ENCODE measurements at places on chromosomes 7 and 10.

- DNase-seq, result no peak
Observed at GRCh38 chr7:26900251-26900650, 35.9 kb upstream of the SKAP2 start.

DNA sequence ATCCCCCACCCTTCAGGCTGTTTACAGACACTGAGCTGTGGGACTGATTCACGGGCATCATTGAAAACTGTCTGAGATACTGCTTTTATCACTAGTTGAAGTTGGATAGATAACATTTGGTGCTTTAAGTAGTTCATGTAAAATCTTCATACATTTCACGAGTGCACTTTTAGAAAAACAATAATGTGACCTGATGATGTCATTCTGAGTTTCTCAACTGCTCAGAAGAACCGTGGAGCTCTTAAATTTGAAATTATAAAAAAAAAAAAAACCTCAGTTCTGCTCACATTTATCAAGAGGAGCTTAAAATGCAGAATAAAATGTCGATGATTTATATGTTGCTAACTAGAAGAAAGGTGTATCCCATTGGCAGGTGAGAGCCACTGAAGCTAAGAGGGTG is 81.5 kb downstream of the GALNT11 start:
- DNase-seq, result no peak

GRCh38 chr10:103648636-103649532 is 155.4 kb downstream of the NEURL1 start:
- peak; percentile 69 for DNase-seq

DNA sequence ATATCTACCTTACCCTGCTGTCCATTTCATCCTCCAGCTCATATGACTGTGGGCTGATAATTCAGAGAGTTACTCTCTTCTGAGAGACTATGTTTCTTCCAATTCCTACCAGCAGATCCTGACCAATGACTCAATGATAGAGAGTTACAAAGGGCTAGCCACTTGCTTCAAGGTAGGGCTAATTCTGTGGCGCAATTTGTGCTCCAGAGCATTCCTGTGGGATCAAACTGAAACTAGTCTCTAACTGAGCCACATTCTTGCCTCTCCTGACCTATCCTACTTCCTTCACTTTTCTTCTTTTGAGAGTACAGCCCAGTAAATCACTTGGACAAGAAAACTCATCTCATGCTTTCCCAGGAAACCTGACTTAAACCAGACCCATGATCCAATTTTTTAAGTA is 17.9 kb upstream of the ASZ1 start:
- DNase-seq, result no peak

DNA sequence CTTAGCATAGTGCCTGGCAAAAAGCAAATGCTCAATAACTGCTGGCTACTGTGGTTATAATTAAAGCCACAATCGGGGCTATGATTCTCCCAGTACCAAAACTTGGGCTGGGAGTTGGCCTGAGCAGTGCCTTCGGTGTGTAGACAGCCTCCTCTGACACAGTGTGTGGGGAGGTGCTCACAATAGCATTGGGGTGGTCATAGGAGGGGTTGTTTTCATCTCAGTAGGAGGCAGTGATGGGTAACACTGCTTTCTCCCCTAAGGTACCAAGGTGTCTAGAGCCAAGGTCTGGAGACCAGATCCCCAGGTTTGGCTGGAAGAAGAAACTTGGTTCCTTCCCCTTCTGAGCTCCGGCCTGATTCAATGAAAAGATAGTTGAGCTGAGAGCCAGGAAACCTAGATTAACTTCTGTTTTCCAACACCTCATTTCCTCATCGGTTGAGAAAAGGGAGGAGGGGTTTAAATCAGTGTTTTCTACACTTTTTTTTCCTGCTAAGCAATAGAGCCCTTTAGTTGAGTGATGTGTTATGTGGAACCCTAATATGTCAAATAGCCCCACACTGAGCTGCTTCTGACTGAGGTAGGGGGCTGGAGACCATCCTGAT is 68.2 kb downstream of the LRMDA start:
- DNase-seq, result no peak

DNA sequence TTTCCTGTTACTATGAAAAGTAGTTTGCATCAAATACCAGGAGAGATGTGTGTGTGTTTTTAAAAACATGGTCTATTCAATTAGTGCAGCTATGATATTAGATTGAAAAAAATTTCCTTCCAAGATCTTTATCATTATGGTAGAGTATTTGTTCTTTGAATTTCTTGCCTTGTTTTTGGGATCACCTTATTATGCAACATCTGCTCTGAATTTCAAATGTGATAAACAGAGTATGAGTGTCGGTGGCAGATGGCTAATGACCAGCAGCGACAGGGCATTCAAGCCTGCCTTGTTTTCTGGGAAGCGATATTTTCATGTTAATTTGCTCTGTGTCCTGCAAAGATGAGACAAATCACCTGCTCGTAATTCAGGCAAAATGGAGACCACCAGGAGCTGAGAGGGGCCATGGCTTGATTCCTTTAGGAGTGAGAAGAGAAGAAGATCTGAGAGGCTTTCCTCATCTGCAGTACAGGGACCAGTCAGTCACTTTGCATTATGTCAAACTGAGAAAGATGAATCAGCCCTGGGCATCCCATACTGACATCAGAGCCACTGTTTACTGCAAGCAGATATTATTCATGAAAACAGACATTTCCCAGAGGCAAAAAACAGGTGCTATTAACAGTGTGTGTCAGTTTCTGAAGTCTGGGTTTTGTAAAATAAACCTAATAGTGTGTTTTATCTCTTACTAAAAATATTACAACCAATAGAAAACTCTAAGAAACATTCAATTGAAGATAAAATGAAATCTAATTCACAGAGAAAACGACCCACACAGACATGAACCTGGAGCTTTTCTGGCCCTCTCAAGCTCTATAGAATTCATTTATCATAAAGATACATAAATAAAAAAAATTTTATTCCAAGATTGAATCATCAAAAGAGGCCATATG is 67.6 kb downstream of the CDK6 start:
- no peak for DNase-seq

Measured in fibroblast of skin of left biceps (primary cell).